ENCODE measurements at places on chromosomes 11 and 22.

DNA sequence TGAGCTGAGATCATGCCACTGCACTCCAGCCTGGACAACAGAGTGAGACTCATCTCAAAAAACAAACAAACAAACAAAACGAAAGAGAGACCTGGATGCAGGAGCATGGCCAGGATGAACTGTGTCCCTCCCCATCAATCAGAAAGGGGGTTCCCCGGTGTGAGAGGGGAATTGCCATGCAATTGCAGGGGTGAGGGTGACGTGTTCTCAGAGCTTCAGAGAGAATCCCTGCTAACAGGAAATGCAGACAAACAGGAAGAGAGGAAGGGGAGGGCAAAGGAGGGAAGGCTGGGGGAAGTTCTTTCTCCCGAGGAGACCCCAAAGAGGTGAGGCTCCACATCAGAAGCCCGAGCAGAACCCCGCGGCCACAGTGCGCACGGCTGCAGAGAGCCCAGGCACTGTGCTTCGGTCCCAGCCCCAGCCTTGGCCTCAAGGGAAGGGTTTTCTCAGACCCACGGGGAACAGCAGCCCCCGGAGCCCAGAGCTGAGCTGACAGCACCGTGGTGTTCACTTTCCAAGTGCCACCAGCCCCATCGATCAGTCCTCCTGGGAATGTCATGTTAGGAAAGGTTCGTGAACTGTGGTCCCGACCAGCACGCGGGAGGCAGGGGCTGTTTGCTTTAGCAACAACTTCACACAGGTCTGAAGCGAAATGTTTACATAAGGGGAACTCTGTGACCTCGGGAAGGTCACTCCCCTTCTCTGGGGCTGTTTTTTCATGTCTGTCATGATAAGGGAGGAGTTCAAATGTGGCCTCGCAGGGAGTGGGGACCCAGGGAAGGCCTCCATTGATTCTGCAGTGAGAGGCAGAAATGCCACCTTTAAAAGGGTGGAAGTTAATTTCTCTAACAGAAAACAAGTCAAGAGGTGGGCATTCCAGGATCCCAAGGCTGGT lies 108.0 kb upstream of the ANO1 start:
- no peak for DNase-seq

GRCh38 chr11:43825217-43825816 lies 55.3 kb upstream of the ALKBH3 start:
- peak; percentile 36 for DNase-seq

DNA sequence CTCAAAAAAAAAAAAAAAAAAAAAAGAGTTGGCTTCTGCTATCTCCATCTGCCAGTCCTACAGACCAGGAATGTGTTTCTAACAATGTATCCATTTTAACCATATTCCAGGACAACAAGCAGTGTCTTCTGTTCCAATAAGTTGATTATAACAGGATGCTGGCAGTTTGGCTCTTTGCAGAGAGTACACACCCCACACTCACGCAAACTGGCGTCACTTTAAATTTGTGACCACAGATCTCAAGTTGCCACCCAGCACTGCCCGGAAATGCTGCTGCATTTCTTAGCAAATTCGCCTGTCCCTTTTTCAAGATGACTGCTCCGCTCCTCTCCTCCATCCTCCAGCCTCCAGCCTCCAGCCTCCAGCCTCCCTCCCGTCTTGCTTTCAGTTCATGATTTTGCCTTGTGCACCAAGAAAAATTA lies 44.3 kb downstream of the SCGB1A1 start:
- peak; percentile 52 for DNase-seq

GRCh38 chr11:6614446-6614845 lies 2.4 kb upstream of the TAF10 start:
- DNase-seq, result no peak

DNA sequence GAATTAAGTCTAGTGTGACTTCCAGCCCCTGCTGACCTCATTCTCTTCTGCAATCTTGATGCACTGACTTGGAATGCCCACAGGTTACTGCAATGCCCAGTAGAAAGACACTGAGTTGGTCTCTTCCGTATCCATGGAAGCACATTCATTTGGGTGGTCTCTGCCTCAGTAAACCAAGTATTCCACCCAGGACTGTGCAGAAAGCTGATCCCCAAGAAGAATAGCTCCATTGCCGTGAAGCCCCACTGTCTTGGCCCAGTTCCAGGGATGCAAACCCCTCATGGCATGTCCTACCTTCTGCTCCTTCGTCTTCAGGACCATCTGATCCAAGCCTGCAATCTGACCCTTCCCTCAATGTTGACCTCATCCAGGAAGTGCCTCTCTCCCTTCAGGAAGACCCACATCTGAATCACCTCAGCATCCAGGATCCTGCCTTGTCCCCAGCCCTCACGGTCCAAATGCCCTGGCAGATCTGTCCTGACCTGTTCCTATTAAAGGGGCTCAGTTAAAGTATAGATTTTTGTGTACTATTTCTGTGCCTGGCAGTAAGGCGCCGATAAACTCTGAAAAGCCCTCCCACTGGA lies 425.8 kb downstream of the SOX6 start:
- DNase-seq, result no peak

DNA sequence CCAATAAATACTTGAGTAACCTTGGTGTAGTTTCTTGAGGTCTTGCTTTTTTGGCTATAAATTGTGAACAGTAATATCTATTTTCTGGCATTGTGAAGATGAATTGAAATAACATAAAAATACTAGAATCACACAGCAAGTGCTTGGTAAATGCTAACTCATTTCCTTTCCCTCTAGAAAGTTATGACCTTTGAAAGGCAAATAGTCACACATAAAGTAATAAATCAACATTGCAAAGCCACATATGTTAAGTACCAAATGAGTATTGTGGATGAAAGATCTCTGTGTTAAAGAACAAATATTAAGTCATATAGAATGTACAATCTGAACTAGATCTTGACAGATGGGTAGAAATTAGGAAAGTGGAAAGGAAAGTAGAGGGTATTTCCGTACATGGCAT lies 559.6 kb upstream of the CCDC90B start:
- no peak for DNase-seq
